ENCODE measurements at places on chromosomes 16 and 17. TPM values are rescaled to one million over a fixed set of nuclear protein-coding genes. Genes with fewer than 3 reads are reported as not detected.

GRCh38 chr16:77866752-77867151 lies 78.4 kb downstream of the VAT1L start:
- H3K36me3 ChIP-seq: no peaks in the 10 kb centered on the region
- peaks cover 10% of the 10 kb centered on the region for H3K4me1 ChIP-seq
- H3K27me3 ChIP-seq: peaks cover 6% of the 10 kb centered on the region

Gene BEAN1
- total RNA-seq: not detected

- H3K4me3 ChIP-seq: no peak overlapping the region
- no peak for DNase-seq
- no peak overlapping the region for H3K27ac ChIP-seq
- H3K27me3 ChIP-seq: no peaks in the 10 kb centered on the region
- H3K4me1 ChIP-seq: no peaks in the 10 kb centered on the region
These were observed 20.0 kb downstream of the ADAMTS18 start for GRCh38 chr16:77414752-77415231.

DNA sequence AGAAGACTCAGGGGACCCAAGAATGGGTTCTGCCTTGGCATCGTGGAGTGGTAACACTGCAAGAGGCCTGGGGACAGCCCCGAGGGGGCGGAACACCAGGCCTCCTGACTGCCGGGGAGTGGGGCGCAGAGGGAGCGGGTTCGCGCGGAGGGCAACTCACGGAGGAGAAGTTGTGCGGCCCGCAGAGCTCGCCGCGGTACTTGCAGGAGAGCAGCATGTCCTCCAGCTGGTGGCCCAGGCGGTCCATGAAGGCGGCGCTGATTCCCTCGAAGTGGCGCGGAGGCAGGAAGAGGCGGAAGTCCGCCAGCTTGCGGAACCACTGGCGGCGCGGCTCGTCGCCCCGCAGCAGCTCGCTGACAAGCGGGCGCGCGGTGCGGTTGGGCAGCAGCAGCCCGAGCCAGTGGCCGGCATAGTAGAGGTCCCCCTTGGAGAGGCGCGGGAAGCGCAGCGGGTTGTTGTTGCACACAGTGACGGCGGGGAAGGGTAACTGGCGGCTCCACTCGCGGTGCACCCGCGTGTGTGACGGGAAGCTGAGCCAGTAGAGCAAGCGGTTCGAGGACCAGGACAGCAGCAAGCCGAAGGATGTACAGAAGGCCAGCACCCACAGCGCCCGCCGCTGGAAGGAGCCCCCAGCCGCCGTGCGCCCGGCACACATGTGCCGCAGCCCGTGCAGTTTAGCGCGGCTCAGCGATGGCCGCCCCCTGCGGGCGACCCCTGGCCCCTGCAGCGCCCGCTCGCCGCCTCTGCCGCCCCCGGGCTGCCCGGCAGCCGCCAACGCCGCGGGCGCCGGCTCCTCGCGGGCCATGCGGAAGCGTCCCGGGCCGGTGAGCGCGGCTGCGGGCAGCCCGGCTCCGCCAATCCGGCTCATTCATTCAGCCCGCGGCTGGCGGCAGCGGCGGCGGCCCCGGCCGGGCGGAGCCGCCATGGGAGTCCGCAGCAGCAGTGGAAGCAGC lies 1.6 kb downstream of the ASIC2 start:
- no peak overlapping the region for H3K27ac ChIP-seq
- peaks cover 44% of the 10 kb centered on the region for H3K27me3 ChIP-seq
- H3K4me3 ChIP-seq: peak overlapping the region; percentile 45
- DNase-seq: no peak
- peaks cover 5% of the 10 kb centered on the region for H3K4me1 ChIP-seq

DNA sequence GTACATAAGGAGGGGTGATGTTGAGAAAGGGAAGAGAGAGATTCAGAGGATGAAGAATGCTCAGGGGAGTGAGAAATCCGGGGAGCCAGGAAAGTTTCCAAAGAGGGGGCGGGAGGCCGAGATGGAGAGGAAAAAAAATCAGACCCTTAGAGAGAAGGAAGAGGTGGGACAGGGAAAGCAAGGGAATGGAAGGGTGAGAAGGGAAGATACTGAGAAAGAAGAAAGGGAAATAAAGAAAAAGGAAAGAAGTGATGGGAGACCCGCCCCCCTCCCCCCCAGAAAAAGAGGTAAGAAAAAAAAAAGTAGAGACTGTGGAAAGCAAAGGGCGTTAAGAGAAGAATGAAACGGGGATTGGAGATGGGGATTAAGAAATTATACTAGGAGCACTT lies 507 bp downstream of the DYNLRB2 start:
- peaks cover 8% of the 10 kb centered on the region for H3K36me3 ChIP-seq
- DNase-seq: no peak
- H3K4me3 ChIP-seq: peak overlapping the region; percentile 96
- H3K4me1 ChIP-seq: peaks cover 15% of the 10 kb centered on the region
- no peaks in the 10 kb centered on the region for H3K27me3 ChIP-seq
- H3K27ac ChIP-seq: peak overlapping the region; percentile 63

GRCh38 chr17:82400830-82401229 lies 17.3 kb upstream of the HEXD start:
- peaks cover 11% of the 10 kb centered on the region for H3K4me1 ChIP-seq
- H3K27me3 ChIP-seq: no peaks in the 10 kb centered on the region
- peak overlapping the region; percentile 60 for H3K4me3 ChIP-seq
- H3K27ac ChIP-seq: peak overlapping the region; percentile 64
- peak; percentile 73 for DNase-seq

GRCh38 chr17:74744349-74744713 lies 4.1 kb upstream of the NHERF1 start:
- H3K4me3 ChIP-seq: no peak overlapping the region
- H3K4me1 ChIP-seq: peaks cover 66% of the 10 kb centered on the region
- peaks cover 3% of the 10 kb centered on the region for H3K36me3 ChIP-seq
- peak overlapping the region; percentile 88 for H3K27ac ChIP-seq
- H3K27me3 ChIP-seq: no peaks in the 10 kb centered on the region

Gene CNTNAP4
- not detected for total RNA-seq

Gene FN3K
- total RNA-seq: 1.2 TPM

DNA sequence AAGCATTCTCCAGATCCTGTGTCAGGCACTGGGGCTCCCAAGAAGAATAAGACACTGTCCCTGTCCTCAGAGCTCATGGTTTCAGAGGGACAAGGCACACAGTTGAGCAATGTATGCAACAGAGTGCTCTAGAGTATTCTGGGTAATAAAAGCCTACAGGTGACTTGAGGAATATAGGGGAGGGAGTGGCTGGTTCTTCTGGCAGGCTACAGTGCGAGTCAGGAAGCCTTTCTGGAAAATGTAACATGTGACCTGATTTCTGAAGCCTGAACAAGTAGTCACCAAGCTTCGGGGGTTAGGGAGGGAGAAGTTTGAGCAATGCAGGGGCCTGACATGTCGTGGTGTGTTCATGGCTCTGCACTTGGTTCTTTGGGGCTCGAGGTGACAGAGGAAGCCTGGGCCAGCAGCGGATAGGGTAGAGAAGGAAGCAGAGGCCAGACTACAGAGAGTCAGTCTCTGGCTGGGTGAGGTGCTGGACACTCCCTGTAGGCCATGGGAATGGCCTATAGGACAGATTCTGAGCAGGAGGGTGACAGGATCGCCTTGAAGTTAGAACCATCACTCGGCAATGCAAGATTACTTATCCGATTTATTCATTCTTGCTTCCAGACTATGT lies 16.0 kb upstream of the LRRC75A start:
- no peak overlapping the region for H3K4me3 ChIP-seq
- H3K27ac ChIP-seq: no peak overlapping the region
- no peak for DNase-seq
- H3K27me3 ChIP-seq: no peaks in the 10 kb centered on the region
- no peaks in the 10 kb centered on the region for H3K36me3 ChIP-seq

DNA sequence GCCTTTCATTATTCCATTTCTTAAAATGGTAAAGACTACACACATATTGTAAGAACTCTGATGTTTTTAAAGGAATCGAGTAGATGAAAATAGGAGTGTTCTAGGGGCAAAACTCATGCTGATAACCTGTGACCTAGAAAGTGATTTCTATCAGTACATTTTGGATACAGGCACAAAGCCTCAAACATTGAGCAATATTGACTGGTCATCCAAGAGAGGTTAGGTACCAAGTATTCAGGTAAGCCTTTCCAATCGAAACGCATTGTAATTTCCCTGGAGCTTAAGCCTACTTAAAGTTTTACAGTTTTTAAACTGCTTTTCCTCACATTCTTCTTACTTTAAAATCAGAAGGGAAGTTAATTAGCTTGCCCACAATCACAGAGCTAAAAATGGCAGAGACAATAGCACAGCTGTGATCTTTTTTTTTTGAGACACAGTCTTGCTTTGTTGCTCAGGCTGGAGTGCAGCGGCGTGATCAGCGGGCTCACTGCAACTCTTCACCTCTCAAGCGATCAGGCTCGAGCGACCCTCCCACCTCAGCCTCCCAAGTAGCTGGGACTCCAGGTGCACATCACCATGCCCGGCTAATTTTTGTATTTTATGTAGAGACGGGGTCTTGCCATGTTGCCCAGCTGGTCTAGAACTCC lies 3.3 kb downstream of the GOT2 start:
- no peak overlapping the region for H3K27ac ChIP-seq
- no peak overlapping the region for H3K4me3 ChIP-seq
- H3K4me1 ChIP-seq: peaks cover 48% of the 10 kb centered on the region
- DNase-seq: no peak
- no peaks in the 10 kb centered on the region for H3K27me3 ChIP-seq

DNA sequence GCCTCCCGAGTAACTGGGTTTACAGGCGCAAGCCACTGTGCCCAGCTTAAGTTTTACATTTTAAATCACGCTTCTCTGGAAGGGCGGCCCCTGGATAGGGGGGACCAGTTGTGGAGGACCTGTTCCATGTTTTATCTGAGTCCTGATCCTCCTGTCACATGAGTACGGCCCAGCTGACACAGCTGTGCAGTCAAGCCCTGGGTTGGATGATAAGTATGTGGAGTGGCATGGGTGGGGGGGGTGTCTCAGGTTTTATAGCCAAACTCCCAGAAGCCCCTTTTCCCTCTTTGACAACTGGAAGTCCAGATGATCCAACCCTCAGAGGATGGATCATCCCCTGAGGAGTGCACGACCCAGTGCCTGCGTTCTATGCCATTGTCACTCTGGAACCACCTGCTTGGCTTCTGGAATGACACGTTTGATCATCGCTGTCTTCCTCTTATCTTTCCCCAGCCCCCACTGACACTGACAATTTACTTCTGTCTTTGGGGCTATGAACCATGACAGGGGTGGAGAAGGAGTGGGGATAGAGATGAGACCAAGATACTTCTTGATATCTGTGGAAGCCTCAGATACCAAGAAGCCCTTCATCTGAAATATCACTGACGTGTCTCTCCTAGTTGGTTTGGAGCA lies 191.2 kb downstream of the MSI2 start:
- no peak overlapping the region for H3K27ac ChIP-seq
- no peak for DNase-seq
- no peak overlapping the region for H3K4me3 ChIP-seq
- H3K4me1 ChIP-seq: peaks cover 49% of the 10 kb centered on the region
- H3K27me3 ChIP-seq: no peaks in the 10 kb centered on the region
- H3K36me3 ChIP-seq: peaks cover 10% of the 10 kb centered on the region

- H3K36me3 ChIP-seq: no peaks in the 10 kb centered on the region
- no peak overlapping the region for H3K4me3 ChIP-seq
- H3K27ac ChIP-seq: no peak overlapping the region
- no peaks in the 10 kb centered on the region for H3K27me3 ChIP-seq
These were observed 119.6 kb downstream of the CDH11 start for GRCh38 chr16:65002265-65002664.

DNA sequence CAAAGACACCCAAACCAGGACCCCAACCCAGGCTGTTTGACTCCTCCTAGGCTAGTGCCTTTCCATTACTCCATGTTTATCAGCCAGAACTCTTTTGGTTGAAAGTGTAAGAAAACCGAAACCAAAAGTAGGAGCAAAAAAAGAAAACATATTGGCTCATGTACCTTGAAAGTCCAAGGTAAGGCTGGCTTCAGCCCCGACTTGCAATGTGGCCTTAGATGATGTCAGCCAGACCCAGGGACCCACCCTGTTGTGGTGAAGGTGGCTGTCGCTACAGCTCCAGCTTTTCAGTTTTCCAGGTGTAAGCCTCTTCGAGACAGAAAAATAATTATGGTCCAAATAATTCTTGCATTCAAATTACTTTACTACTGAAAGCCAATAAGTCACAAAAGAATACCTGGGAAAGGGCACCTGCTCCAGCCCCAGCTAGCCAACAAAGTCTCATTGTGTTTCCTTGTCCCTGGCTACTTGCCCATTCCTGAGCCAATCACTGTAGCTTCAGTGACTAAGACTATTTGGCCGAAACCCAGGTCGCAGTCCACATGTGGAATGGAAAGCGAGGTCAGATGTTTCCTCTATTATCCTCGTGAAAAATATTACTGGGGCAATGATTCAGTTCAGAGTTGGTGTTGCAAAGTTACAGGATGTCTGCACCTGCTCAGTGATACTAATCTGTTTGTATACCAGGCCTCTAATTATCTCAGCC lies 20.7 kb downstream of the DNAH9 start:
- H3K36me3 ChIP-seq: no peaks in the 10 kb centered on the region
- H3K27ac ChIP-seq: no peak overlapping the region
- no peaks in the 10 kb centered on the region for H3K4me1 ChIP-seq
- DNase-seq: no peak
- H3K4me3 ChIP-seq: no peak overlapping the region

Gene CSH2
- not detected for total RNA-seq

GRCh38 chr16:70753694-70754325 lies 47.1 kb downstream of the VAC14 start:
- DNase-seq: no peak
- no peaks in the 10 kb centered on the region for H3K27me3 ChIP-seq
- no peak overlapping the region for H3K27ac ChIP-seq
- H3K4me1 ChIP-seq: peaks cover 5% of the 10 kb centered on the region
- peaks cover 5% of the 10 kb centered on the region for H3K36me3 ChIP-seq

DNA sequence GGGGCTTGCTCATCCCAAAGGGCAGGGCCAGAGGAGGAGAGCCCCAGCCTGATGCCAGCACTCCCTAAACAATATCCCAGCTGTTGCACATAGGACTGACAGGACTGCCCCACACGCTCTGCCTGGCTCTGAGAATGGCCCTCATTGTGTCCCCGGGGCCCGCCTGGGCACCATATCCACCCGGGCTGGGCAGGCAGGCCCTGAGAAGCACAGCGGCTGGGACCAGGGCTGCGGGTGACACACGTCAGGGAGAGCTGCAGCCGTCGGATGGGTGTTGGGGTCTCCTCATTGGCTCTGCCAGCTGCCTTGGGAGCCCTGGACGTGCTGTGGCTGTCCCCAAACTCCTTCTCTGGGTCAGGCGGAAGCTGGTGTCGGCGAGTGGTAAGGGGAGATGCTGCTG lies 4.2 kb downstream of the BCAR1 start:
- no peak overlapping the region for H3K27ac ChIP-seq
- H3K4me3 ChIP-seq: no peak overlapping the region
- H3K4me1 ChIP-seq: no peaks in the 10 kb centered on the region
- peaks cover 18% of the 10 kb centered on the region for H3K27me3 ChIP-seq
- no peaks in the 10 kb centered on the region for H3K36me3 ChIP-seq

Gene ADAM11
- total RNA-seq: 0.07 TPM

Gene ZSCAN32
- 15.6 TPM for total RNA-seq

- H3K27ac ChIP-seq: no peak overlapping the region
- H3K4me3 ChIP-seq: no peak overlapping the region
- H3K36me3 ChIP-seq: no peaks in the 10 kb centered on the region
- no peaks in the 10 kb centered on the region for H3K27me3 ChIP-seq
These were observed 10.6 kb upstream of the SMG1 start for GRCh38 chr16:18936727-18937340.

GRCh38 chr16:4790871-4791270 lies 2.7 kb upstream of the SEPTIN12 start:
- no peak for DNase-seq
- H3K36me3 ChIP-seq: no peaks in the 10 kb centered on the region
- H3K4me1 ChIP-seq: no peaks in the 10 kb centered on the region

- H3K4me3 ChIP-seq: no peak overlapping the region
- no peaks in the 10 kb centered on the region for H3K36me3 ChIP-seq
- no peak for DNase-seq
- no peaks in the 10 kb centered on the region for H3K4me1 ChIP-seq
- H3K27me3 ChIP-seq: peaks cover 7% of the 10 kb centered on the region
These were observed 423 bp upstream of the ASGR2 start for GRCh38 chr17:7114875-7115614.
